ENCODE measurements at places on chromosomes 3 and 15.
A peak's percentile ranks its signal among the peaks of the same experiment; 100 is the strongest.

- H3K27me3 ChIP-seq: no peaks in the 10 kb centered on the region
- no peaks in the 10 kb centered on the region for H3K36me3 ChIP-seq
- no peak overlapping the region for H3K27ac ChIP-seq
- ATAC-seq: no peak
Measured at GRCh38 chr15:32967521-32967920, 227.0 kb downstream of the FMN1 start.

GRCh38 chr3:27978440-27978839, 256.3 kb upstream of the EOMES start:
- no peaks in the 10 kb centered on the region for H3K27me3 ChIP-seq
- no peaks in the 10 kb centered on the region for H3K4me1 ChIP-seq
- no peak overlapping the region for H3K4me3 ChIP-seq
- H3K36me3 ChIP-seq: no peaks in the 10 kb centered on the region

GRCh38 chr3:64207289-64208080, 17.8 kb downstream of the PRICKLE2 start:
- H3K4me1 ChIP-seq: no peaks in the 10 kb centered on the region
- ATAC-seq: no peak
- no peak overlapping the region for H3K27ac ChIP-seq
- H3K36me3 ChIP-seq: no peaks in the 10 kb centered on the region
- peaks cover 13% of the 10 kb centered on the region for H3K27me3 ChIP-seq

DNA sequence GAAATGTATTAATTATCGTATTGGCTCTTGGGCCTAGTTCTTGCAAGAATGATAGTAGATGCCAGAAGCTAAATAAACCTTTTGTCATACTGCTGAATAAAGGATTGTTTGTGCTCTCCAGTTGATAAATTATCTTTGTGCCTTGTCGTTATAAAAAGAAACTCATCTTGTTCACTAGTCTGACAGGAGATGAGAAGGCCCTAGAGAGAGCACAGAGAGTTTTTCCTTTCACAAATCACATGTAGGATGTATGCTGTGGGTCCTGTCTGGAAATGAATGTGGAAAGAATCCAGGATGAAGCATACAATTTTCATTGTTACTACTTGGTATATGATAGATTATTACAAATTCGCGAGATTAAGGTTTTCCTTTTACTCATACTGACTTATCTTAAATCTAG, 113.0 kb downstream of the NLGN1 start:
- no peaks in the 10 kb centered on the region for H3K27me3 ChIP-seq
- H3K36me3 ChIP-seq: no peaks in the 10 kb centered on the region
- no peaks in the 10 kb centered on the region for H3K4me1 ChIP-seq
- H3K4me3 ChIP-seq: no peak overlapping the region

DNA sequence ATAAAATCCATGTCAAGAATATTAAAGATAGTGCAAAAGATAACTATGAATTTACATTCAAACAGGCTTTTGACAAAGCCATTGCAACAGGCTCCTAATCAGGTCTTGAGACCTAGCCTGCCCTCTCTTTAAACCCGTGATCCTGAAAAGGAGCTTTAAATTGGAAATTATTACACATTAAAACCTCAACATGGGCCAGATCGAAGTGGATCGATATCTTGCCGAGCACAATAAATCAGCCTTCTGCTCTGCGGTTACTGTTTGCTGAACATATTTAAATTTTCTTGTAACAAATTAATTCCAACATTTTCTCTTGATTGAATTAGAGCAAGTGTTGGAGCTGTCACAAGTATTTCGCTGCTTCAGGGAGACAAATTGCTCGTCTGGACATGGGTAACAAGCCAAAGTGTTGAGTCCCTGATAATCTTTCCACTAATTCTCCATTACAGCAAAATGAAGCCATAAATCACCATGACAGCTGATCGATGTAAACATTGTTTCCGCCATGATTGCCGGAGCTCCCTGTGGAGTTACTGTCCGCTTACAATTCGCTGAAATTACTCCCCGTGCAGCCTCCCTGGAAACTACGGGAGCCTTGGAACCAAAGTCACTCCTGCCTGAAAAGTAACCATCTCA, 47.6 kb downstream of the SHOX2 start:
- H3K27me3 ChIP-seq: peaks cover 9% of the 10 kb centered on the region
- no peak overlapping the region for H3K27ac ChIP-seq
- no peak overlapping the region for H3K4me3 ChIP-seq
- no peaks in the 10 kb centered on the region for H3K36me3 ChIP-seq
- ATAC-seq: no peak

DNA sequence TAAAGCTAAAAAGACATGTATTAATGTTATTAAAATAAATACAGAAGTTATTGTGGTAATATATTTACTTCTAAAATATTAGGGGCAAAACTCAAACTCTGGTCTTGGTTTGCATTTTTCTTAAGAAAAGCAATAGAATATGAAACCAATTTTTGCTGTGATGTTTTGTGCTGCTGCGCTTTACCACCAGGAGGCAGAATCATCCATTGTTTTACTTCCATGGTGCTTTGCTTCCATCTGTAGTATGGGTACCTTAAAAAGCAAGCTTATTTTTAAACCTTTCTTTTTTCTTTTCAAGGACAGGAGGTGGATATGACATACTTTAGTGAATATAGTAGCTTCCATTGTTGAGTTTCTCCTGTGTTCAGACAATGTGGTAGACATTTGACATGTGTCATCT, 46.6 kb upstream of the MRPL3 start:
- no peaks in the 10 kb centered on the region for H3K36me3 ChIP-seq
- H3K27ac ChIP-seq: no peak overlapping the region
- H3K4me3 ChIP-seq: no peak overlapping the region
- peaks cover 7% of the 10 kb centered on the region for H3K27me3 ChIP-seq
- peaks cover 5% of the 10 kb centered on the region for H3K4me1 ChIP-seq

DNA sequence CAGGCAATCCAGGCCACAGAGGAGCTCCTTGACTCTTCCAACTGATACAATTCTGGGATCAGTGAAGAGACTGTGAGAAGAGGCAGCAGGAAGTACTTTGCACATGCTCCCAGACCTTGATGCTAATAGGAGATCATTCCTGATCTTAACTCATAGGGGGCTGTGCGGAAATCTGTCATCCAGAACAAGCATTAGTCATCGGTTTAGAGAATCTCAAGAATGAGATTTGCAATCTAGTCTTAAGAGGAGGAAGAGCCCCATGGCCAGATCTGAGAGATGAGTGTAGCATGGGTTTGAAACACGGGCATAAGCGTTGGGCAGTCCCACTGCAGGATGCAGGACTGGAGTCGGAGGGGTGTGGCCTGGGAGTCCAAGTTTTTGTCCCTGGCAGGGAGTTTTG, 1081.1 kb downstream of the NAALADL2 start:
- H3K36me3 ChIP-seq: no peaks in the 10 kb centered on the region
- no peaks in the 10 kb centered on the region for H3K4me1 ChIP-seq
- no peak overlapping the region for H3K27ac ChIP-seq
- no peak for ATAC-seq
- no peaks in the 10 kb centered on the region for H3K27me3 ChIP-seq

DNA sequence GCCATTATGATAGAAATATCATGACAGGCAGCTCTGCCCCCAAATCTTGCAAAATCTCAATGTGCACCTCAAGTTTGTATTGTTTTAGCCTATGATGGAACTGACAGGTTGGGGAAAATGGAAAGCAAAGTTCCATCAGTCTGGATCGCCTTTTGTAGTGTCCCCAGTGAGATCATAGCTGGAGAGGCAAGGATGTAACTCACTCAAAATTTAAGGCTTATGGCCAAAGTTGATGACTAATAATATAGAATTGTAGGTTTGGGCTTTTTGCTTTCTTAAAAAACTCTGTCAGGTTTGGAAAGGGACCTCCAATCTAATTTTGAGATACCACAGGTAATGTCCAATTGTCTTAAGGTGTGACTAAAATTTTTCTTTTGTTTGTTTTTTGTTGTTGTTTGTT, 1.4 kb upstream of the ACP3 start:
- H3K4me3 ChIP-seq: no peak overlapping the region
- H3K36me3 ChIP-seq: no peaks in the 10 kb centered on the region
- ATAC-seq: no peak

- ATAC-seq: no peak
- H3K27ac ChIP-seq: no peak overlapping the region
- no peaks in the 10 kb centered on the region for H3K36me3 ChIP-seq
Measured at GRCh38 chr3:131847966-131848510, 186.8 kb downstream of the CPNE4 start.

GRCh38 chr3:73697020-73697419, 72.3 kb upstream of the PDZRN3 start:
- H3K27me3 ChIP-seq: no peaks in the 10 kb centered on the region
- H3K36me3 ChIP-seq: no peaks in the 10 kb centered on the region
- no peak overlapping the region for H3K27ac ChIP-seq
- H3K4me1 ChIP-seq: no peaks in the 10 kb centered on the region
- no peak overlapping the region for H3K4me3 ChIP-seq

DNA sequence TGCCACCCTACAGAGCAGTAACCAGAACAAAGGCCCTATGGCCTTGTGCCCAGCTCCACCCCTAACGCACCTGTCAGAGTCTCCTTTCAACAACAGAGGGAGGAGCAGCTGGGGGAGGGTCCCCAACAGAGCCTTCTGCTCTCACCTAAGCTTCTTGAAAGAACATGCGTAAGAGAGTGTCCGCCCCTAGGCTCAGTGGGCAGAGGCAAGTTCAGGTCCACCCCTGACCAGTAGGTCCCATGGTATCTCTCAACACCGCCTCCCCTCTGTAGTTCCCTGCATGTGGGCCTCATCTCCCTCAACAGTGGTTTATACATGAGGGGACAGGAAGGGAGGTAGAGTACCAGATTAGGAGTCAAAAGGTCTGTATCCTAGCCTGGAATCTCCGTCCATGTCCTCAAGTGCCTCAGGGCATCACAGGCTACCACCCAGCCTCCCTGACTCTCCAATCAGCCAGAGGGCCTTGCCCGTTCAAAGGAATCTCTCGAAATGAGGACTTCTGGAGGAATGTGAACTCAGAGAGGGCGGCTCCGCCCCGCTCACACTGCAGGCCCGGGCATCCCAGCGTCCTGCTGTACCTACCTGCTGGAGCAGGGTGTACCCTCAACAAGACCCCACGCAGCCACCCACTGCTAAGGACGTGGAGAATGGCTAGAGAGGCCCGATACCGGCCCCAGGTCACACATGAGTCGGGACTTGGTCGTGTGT, 680 bp downstream of the POC1A start:
- H3K27me3 ChIP-seq: no peaks in the 10 kb centered on the region
- H3K4me1 ChIP-seq: peaks cover 21% of the 10 kb centered on the region
- peak overlapping the region; percentile 94 for H3K27ac ChIP-seq
- peak; percentile 10 for ATAC-seq

DNA sequence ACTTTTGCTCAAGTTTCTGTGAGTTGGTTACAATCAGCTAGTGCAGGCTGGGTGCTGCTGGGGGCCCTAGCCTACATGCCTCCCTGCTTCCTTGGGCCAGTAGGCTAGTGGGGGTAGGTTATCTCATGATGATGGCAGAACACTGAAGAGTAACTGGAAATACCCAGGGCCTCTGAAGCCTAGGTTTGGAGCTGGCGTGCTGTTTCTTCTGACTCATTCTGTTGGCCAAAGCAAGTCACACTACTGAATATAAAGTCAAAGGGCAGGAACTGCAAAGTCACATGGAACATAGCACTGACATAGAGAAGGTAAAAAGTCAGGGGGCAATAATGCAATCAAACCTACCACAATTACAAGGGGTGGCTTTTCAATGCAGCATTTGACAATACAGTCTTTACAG, 34.5 kb downstream of the RASGRP1 start:
- ATAC-seq: peak; percentile 54
- no peak overlapping the region for H3K27ac ChIP-seq
- peaks cover 17% of the 10 kb centered on the region for H3K36me3 ChIP-seq
- H3K4me1 ChIP-seq: no peaks in the 10 kb centered on the region

DNA sequence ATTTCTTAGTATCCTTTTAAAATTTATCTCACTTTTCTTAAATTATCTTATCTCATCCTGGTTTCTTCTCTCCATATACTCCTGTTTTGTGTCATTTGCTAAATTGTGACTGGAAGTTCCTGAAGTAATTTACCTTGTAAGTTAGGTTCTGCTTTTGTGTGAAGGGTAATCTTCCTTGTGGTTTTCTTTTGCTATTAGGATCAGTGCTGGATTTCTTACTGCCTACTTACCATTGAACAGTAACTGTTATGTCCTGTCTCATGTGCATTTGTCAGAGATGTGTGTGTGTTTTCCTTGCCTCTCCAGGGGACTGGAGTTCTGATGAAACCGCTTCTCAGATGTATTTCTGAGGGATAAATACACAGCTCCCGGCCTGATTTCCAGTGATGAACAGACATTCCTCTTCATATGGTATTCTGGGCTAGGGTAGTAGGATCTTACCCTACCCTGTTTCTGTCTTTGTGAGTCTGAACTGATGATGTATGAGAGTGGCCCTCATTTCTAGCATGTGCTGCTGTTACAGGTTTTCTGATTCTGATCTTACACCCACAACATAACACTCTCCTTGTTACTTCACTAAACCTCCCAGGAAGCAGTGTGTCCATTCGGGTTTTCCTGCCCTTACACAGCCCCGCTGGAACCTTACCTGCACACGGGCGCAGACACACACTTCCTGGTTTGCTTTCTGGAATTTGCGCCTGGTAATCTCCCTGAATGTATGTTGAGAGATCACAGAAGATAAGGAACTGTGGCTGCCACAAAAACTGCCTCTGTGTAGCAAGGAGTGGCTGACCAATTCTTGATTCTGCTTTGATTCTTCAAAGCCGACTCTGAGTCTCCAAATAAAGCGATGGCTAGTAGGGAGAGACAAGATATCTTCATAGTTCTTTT, 14.7 kb downstream of the PAK2 start:
- peaks cover 48% of the 10 kb centered on the region for H3K4me1 ChIP-seq
- no peak for ATAC-seq
- H3K36me3 ChIP-seq: peaks cover 71% of the 10 kb centered on the region
- no peak overlapping the region for H3K4me3 ChIP-seq
- no peaks in the 10 kb centered on the region for H3K27me3 ChIP-seq

DNA sequence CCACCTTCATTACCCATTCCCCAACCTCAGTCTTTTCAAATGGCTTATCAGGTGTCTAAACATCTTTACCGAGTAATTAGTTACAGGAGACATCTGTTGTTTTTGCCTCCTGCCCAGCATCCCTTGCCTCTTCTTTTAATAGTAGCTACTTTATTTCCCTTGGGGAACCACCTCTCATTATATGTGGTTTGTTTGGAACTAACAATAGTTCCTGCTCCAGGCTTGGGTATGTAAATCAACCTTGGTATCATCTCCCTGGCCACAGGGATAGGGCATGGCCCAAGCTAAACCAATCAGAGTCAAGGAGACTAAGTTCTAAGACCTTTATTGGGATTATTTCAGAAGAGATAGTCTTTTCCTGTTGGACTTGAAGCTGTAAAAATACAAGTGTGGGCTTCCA, 76.6 kb downstream of the ETV5 start:
- H3K36me3 ChIP-seq: no peaks in the 10 kb centered on the region
- no peak for ATAC-seq
- no peak overlapping the region for H3K27ac ChIP-seq
- H3K4me3 ChIP-seq: no peak overlapping the region
- H3K27me3 ChIP-seq: peaks cover 41% of the 10 kb centered on the region

DNA sequence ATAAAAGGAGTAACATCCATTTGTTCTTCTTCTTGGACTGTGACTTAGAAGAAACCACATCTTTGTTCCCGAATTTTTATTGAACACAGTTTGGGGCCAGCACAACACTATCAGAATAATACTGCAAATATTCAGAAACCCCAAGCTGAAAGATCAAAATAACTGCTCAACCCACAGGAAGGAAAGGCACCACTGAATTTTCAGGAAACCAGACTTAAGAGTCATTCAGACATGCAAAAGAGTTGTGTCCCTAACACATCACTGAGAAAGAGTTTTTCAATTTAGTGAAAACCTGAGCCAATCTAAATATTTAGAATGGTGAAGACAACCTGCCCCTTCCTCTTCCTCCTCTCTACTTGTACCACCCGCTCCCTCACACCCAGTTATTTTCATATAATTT, 295.0 kb upstream of the RORA start:
- no peak overlapping the region for H3K27ac ChIP-seq
- H3K4me1 ChIP-seq: peaks cover 20% of the 10 kb centered on the region
- H3K27me3 ChIP-seq: no peaks in the 10 kb centered on the region
- H3K4me3 ChIP-seq: no peak overlapping the region
- no peaks in the 10 kb centered on the region for H3K36me3 ChIP-seq

Measured in stimulated activated memory B cell treated with anti-CD40 and anti-IgM and Interleukin-4, amounts not matched to agents 10 μg/mL and 1 μg/mL and 100 μg/mL, for 72 hours (primary cell).